ENCODE measurements at places on chromosomes 13 and 19.

DNA sequence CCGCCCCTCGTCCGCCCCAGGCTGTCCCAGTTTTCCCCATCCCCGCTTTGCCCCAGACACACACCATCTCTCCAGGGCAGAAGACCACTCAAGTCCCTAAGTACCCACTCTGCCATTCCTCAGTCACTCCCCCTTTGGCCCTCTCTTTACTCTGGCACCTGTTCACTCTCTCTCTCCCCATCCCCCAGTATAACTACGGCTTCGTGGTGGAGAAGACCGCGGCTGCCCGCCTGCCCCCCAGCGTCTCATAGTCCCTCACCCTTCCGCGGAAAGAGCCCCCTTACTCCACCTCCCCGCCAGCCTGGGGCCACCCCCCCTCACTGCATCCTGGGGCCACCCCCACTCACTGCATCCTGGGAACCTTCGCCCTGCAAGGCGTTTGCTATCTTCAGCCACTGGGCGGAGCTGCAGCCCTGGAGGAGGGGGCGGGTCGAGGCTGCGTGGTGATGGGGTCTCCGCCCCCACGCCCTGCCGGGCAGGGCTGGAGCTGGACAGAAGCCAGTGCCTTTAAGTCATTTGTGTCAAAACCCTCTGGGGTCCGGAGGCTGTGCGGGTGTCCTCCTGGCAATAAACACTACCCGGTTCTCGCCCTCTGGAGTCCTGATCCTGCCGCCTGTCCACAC lies 5.0 kb downstream of the MVB12A start:
- DNase-seq = no peak

DNA sequence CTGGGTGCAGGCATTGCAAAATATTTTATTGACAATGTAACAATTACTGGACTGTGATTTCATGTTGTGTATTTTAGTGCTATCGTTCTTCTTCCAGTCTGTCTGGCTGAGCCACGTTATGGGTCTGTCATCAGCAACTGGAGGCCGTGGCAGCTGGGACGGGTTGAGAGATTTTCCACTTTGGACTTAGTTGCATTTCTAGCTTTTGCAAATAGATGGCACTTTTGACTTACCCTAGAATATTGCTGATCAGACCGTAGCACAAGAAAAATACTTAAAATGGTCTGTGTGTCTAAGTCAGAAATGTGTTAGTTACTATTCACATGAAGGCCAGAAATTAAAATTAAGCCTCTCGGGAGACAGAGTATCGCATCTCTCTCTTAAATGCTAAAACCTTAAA lies 211.1 kb downstream of the TEX29 start:
- peak; percentile 39 for DNase-seq

DNA sequence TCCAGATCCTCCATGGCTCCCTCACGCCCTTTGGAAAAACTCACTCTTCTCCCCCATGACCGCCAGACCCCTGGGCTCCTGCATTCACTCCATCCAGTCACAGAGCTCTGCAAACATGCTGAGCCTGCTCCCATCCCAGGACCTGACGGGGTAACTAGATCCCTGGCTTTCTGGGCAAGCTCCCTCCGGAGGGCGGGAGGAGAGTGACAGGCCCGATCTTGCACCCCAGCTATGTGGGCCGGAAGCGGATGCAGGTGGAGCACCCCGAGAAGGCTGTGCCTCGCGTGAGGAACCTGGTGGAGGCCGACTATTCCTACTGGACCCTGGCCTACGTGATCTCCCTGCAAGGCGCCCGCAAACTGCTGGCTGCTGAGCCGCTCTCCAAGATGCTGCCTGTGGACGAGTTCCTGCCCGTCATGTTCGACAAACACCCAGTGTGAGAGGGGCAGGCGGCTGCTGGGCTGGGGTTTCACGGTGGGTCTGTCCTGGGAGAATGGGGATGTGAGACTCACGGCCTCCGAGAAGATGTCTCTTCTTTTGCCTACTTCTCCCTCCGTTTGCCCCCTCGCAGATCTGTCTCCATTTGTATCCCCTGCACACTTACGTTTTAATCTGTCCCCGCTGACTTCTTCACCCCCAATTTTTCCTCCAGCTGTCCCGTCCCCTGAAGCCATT lies 25.2 kb downstream of the COLGALT1 start:
- no peak for DNase-seq

GRCh38 chr13:102715447-102715846 lies 20.6 kb upstream of the METTL21C start:
- DNase-seq = no peak

DNA sequence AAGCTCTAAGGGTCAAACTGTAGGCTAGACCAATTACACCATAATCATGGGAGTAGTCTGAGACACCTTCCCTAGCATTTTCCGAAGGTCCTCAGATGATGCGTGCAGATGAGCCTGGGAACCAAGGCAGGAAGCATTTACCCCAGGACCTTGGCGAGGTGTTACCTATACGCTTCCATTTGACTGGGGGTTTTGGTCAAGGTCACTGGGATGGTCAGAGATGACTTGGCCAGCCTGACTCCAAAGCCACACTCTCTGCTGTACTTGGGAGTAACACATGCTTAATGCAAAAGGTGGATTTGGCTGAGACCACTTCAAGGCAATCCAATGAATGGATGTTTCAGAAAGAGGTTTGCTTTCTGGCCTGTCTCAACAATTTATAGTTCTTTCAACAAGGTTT lies 98.9 kb upstream of the IRS2 start:
- no peak for DNase-seq

DNA sequence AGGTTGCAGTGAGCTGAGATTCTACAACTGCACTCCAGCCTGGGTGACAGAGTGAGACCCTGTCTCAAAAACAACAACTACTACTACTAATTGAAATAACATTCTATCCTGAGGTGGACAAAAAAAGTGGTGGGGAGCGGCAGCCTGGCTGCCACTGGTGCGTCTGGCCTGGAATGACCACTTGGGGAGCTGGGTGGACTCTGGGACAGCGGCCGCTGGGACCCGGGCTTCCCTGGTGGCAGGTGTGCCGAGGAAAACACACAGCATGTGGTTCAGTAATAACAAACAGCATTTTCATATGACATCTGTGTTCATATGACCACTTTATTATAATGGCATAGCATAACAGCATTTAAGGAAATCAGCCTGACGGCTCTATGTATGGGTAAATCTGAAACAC lies 33.9 kb downstream of the TFDP1 start:
- DNase-seq = no peak

Data from NCI-H1694 (cell line).